B cell (primary cell): ENCODE measurements at places on chromosomes 2 and 18. TPM values are rescaled to one million over a fixed set of nuclear protein-coding genes. Genes with fewer than 3 reads are reported as not detected.

SPOPL gene
- total RNA-seq = 50.5 and 53.6 TPM in 2 replicates

AQP12A gene
- total RNA-seq = not detected in 2 replicates

DSG3 gene
- total RNA-seq = not detected in 2 replicates

ERFE gene
- 0.17 and 0.19 TPM in 2 replicates for total RNA-seq

HOXD13 gene
- not detected in 2 replicates for total RNA-seq

ARL6IP6 gene
- total RNA-seq = 18.7 and 20.4 TPM in 2 replicates

SCN7A gene
- total RNA-seq = not detected in 2 replicates

CEBPZOS gene
- 36.7 and 38.0 TPM in 2 replicates for total RNA-seq

GPR39 gene
- not detected in 2 replicates for total RNA-seq

MAB21L4 gene
- not detected in 2 replicates for total RNA-seq

COL4A4 gene
- total RNA-seq = 30.2 and 34.6 TPM in 2 replicates

MAP3K20 gene
- 7.1 and 9.1 TPM in 2 replicates for total RNA-seq

CPS1 gene
- 0.17 and 0.25 TPM in 2 replicates for total RNA-seq

DSC3 gene
- not detected in 2 replicates for total RNA-seq

MBOAT2 gene
- 1.3 and 4.7 TPM in 2 replicates for total RNA-seq

LDLRAD4 gene
- 35.7 and 36.3 TPM in 2 replicates for total RNA-seq

SKA1 gene
- total RNA-seq = 0.52 and 0.66 TPM in 2 replicates

ANKRD30B gene
- total RNA-seq = not detected in 2 replicates

CHST9 gene
- total RNA-seq = not detected in 2 replicates

ADD2 gene
- 21.7 and 22.3 TPM in 2 replicates for total RNA-seq

VSNL1 gene
- not detected in 2 replicates for total RNA-seq

RTKN gene
- total RNA-seq = 10.5 and 12.2 TPM in 2 replicates

BOLL gene
- not detected in 2 replicates for total RNA-seq

G6PC2 gene
- total RNA-seq = not detected in 2 replicates

DSG4 gene
- total RNA-seq = not detected in 2 replicates

AKAIN1 gene
- total RNA-seq = not detected in 2 replicates

FEV gene
- total RNA-seq = not detected in 2 replicates

PSTPIP2 gene
- total RNA-seq = 0.76 and 1.00 TPM in 2 replicates

FAHD2A gene
- 18.3 and 24.8 TPM in 2 replicates for total RNA-seq

SERPINB5 gene
- total RNA-seq = not detected in 2 replicates

NEUROD1 gene
- not detected in 2 replicates for total RNA-seq

ADGRF3 gene
- total RNA-seq = 0.47 and 0.53 TPM in 2 replicates

NDC80 gene
- total RNA-seq = 3.7 and 3.9 TPM in 2 replicates

ATP6V1C2 gene
- total RNA-seq = 4.4 and 8.1 TPM in 2 replicates

DSG1 gene
- total RNA-seq = not detected in 2 replicates

ZBTB14 gene
- 34.2 and 35.1 TPM in 2 replicates for total RNA-seq
